ENCODE measurements at places on chromosomes 5 and 9.

DNA sequence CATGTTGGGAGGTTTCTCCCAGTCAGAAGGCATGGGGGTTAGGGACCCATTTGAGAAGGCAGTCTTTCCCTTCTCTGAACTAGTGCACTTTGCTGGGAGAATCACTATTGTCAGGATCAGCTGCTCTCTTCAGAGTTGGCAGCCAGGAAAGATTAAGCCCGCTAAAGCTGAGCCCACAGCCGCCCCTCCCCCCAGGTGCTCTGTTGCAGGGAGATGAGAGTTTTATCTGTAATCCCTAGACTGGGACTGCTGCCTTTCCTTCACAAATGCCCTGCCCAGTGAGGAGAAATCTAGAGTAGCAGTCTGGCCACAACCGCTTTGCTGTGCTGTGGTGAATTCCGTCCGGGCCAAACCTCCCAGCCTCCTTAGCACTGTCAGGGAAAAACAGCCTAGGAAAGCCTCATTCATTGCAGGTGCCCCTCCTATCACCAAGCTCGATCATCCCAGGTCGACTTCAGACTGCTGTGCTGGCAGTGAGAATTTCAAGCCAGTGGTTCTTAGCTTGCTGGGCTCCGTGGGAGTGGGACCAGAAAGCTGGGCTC lies 69.8 kb downstream of the CNTLN start:
- peaks cover 3% of the 10 kb centered on the region for H3K4me1 ChIP-seq
- H3K27ac ChIP-seq = no peak overlapping the region
- H3K27me3 ChIP-seq = no peaks in the 10 kb centered on the region

- H3K4me3 ChIP-seq = no peak overlapping the region
- DNase-seq = no peak
- no peaks in the 10 kb centered on the region for H3K27me3 ChIP-seq
- no peaks in the 10 kb centered on the region for H3K4me1 ChIP-seq
Measured at GRCh38 chr5:20335978-20336377, 348.0 kb upstream of the CDH18 start.

DNA sequence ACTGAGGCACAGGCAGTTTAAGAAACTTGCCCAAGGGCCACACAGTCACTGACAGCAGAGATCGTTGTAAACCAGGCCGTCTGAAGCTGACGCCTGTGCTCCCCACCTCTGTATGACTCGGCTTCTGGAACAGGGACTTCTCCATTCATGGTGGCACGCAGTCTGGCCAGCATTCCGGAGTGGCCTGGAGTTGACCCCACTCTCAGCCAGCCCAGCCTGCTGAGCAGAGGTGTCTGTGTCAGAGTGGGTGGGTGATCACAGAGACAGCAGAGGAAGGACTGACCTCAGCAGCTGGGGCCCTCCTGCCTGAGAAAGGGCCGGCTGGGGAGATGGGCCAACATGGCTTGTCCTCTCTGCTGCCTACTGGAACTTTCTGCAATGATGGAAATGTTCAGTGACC lies 12.6 kb downstream of the LRSAM1 start:
- no peaks in the 10 kb centered on the region for H3K27me3 ChIP-seq
- H3K27ac ChIP-seq = peak overlapping the region; percentile 40
- H3K4me1 ChIP-seq = peaks cover 3% of the 10 kb centered on the region
- peak; percentile 82 for DNase-seq
- H3K4me3 ChIP-seq = no peak overlapping the region

DNA sequence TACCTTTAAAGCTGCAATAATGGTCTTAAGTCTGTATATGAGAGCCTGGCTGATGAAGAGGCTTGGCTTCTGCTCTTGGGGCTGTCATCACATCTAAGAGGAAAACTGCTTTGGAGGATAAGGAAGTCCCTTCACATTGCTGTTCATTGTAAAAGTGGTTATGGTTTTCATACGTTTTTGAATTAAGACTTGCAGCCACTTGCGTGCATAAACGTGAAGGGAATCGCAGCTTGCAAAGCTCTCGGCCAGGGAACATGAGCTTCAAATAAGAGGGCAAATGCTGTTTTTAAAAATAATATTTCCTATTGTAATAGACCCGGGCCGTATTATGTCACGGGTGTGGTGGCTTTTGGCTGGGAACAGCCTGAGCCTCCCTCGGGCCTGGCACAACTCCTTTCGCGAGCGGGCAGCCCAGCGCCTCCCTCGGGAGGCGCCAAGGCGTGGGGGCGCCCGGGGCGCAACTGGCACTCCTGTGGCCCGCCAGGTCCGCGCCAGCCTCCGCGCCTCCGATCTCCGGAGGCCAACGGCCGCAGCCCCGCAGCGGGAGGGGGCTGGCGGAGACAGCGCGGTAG lies 538 bp upstream of the ARHGEF28 start:
- H3K4me3 ChIP-seq = peak overlapping the region; percentile 69
- no peaks in the 10 kb centered on the region for H3K27me3 ChIP-seq
- DNase-seq = peak; percentile 31
- H3K27ac ChIP-seq = peak overlapping the region; percentile 51

DNA sequence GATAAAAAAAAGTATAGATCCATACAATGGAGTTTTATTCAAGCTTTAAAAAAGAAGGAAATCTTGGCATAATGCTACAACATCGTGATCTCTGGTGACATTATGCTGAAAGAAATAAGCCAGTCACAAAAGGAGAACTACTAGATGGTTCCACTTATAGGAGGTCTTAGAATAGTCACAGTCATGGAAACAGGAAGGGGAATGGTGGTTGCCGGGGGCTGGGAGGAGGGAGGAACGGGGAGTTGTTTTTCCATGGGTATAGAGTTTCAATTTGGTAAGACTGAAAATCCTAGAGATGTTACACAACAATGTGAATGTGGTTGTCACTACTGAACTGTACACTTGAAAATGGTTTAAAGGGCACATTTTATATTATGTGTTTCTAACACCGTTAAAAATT lies 94.5 kb downstream of the CFAP90 start:
- no peak overlapping the region for H3K4me3 ChIP-seq
- H3K36me3 ChIP-seq = no peaks in the 10 kb centered on the region
- no peaks in the 10 kb centered on the region for H3K4me1 ChIP-seq
- peak; percentile 21 for DNase-seq

GRCh38 chr9:71929223-71929622 lies 17.8 kb downstream of the C9orf85 start:
- no peak for DNase-seq
- no peaks in the 10 kb centered on the region for H3K36me3 ChIP-seq

GRCh38 chr9:71990466-71990865 lies 69.9 kb downstream of the C9orf57 start:
- H3K4me3 ChIP-seq = no peak overlapping the region
- no peaks in the 10 kb centered on the region for H3K4me1 ChIP-seq
- no peak overlapping the region for H3K27ac ChIP-seq
- no peaks in the 10 kb centered on the region for H3K36me3 ChIP-seq

GRCh38 chr5:81800797-81801196 lies 49.9 kb upstream of the SSBP2 start:
- no peaks in the 10 kb centered on the region for H3K4me1 ChIP-seq
- no peaks in the 10 kb centered on the region for H3K36me3 ChIP-seq
- no peak overlapping the region for H3K4me3 ChIP-seq
- no peak for DNase-seq
- no peaks in the 10 kb centered on the region for H3K27me3 ChIP-seq
- no peak overlapping the region for H3K27ac ChIP-seq

DNA sequence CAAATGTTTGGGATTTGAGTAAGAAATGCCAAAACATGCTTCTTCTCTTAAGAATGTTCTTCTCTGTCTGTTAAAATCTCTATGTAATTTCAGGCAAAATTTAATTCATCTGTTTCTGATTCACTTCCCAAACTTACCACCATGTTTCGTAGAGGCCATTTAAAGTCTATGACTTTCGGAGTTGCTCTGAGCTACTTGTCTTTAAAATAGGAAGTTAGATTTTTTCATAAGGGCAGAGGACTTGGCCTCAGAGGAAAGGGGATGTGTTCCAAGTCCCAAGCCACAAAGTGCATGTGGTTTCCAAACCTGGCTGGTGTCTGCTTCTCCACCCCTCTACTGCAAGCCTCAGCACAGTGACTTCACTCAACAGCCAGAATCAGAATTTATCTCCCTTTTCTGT lies 111.3 kb upstream of the ADRA1B start:
- no peak overlapping the region for H3K4me3 ChIP-seq
- peaks cover 25% of the 10 kb centered on the region for H3K4me1 ChIP-seq
- H3K27me3 ChIP-seq = no peaks in the 10 kb centered on the region
- H3K36me3 ChIP-seq = no peaks in the 10 kb centered on the region
- DNase-seq = no peak

- no peak for DNase-seq
- H3K4me1 ChIP-seq = no peaks in the 10 kb centered on the region
- H3K27ac ChIP-seq = no peak overlapping the region
- no peaks in the 10 kb centered on the region for H3K27me3 ChIP-seq
- H3K36me3 ChIP-seq = no peaks in the 10 kb centered on the region
Measured at GRCh38 chr9:93884808-93885207, 70.3 kb downstream of the BARX1 start.

- H3K27ac ChIP-seq = peak overlapping the region; percentile 35
- no peaks in the 10 kb centered on the region for H3K27me3 ChIP-seq
- no peaks in the 10 kb centered on the region for H3K36me3 ChIP-seq
- H3K4me3 ChIP-seq = no peak overlapping the region
- DNase-seq = no peak
Measured at GRCh38 chr9:82600536-82601292, 462.2 kb downstream of the RASEF start.

DNA sequence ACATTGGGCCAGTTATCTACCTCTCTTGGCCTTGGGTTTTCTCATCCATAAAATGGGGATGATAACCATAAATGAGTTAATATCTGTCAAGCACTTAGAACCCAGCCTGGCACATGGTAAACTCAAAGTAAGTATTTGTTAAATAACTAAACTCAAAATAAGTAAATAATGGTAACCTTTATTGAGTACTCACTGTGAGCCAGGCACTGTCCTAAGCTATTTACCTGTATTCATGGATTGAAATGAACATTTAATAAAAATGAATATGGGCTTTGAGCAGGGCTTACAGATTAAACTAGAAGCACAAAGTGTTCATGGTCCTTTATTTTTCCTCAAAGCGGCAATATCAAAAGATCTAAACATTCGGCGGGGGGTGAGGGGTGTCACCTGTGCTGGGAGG lies 16.7 kb downstream of the CORO2A start:
- H3K4me1 ChIP-seq = no peaks in the 10 kb centered on the region
- no peak for DNase-seq
- H3K27me3 ChIP-seq = no peaks in the 10 kb centered on the region
- H3K4me3 ChIP-seq = no peak overlapping the region
- H3K27ac ChIP-seq = no peak overlapping the region

- DNase-seq = no peak
- no peak overlapping the region for H3K27ac ChIP-seq
- no peak overlapping the region for H3K4me3 ChIP-seq
- no peaks in the 10 kb centered on the region for H3K36me3 ChIP-seq
- H3K27me3 ChIP-seq = no peaks in the 10 kb centered on the region
Measured at GRCh38 chr5:17184588-17184987, 32.8 kb upstream of the BASP1 start.

DNA sequence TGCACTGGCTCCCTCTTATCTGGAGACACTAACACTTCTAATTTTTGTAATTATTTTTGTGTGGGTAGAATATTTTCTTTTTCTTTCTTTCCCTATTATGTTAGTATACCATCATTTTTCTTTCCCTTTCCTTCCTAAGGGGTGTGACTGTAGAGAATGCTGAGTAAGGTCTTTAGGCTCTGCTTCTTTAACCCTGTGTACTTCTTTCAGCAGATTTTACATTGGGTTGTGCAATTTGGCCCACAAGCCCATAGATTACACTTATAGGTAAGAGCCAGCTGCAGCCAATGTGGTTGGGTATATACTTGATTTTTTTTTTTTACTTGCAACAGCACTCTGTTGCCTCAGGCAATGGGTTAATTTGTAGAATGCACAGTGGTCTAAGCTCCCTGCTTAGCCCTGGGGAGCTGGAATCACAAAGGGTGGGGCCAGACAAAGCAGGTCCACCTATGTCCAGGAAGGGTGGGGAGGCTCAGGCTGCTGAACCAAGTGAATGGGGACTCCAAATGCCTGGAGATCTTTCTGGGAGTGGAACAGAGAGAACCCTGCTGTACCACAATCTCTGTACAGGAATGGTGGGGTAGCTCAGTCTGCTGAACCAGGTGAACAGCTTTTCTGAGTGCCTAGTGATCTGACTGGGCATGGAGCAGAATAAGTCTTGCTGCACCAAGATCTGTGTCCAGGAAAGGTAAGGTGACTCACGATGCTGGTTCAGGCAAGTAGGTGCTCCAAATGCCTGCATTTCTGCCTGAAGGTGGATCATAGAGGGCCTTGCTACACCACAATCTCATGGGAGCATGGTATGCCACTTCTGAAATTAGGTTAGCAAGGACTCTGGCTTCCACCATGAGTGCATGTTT lies 64.9 kb downstream of the SLC25A46 start:
- H3K4me1 ChIP-seq = no peaks in the 10 kb centered on the region
- no peaks in the 10 kb centered on the region for H3K27me3 ChIP-seq
- no peak for DNase-seq
- H3K27ac ChIP-seq = no peak overlapping the region
- no peaks in the 10 kb centered on the region for H3K36me3 ChIP-seq
- no peak overlapping the region for H3K4me3 ChIP-seq

DNA sequence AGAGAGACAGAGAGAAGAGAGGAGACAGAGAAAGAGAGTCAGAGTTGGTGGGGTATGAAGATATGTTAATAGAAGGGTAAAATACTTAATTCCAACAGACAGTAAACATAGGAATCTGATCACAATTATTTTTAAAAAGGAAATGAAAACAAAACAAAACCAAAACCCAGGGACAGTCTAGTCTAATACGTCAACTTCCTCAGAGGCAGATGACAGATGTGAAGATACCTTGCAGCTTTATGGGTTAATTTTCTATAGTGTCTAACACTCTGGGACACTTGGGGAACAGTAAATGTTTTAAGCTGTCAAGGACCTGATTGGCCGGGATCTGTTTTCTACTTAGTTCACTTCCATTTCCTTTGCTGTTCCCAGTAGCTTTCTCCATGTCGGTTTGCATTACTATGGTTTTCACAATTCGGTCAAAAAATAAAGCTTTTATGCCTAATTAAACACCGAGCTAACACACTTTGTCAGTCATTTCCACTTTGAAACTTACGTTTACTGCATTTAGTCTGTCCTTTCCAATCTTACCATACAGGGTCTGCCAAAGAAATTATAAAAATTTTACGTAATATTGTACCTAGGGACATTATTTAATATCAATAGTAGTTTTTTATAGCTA lies 216.5 kb downstream of the MCTP1 start:
- no peak for DNase-seq
- H3K4me1 ChIP-seq = no peaks in the 10 kb centered on the region
- no peak overlapping the region for H3K27ac ChIP-seq
- no peaks in the 10 kb centered on the region for H3K27me3 ChIP-seq

Measured in heart left ventricle (tissue), 16 donors.